Left kidney (tissue), 8 donors: ENCODE measurements at places on chromosomes 4 and X. TPM values are rescaled to one million over a fixed set of nuclear protein-coding genes. Genes with fewer than 3 reads are reported as not detected.

DNA sequence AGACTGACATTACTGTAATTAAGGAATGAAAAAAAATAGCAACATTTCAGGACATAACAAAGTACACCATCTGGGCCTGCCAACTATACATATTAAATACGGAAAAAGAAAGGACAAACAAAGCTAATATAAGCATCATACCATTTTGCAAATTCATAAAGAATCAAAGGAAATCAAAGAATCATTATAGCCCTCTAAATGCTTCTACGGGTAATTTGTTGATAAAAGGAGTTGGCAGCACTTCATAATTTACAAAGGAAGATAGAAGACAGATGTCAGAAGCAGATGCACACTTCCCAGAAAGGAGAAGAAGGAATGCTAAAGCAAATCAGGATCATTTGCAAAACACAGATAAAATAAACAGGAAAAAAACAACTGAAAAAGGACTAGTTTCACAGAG lies 1757.3 kb downstream of the PCDH7 start:
- no peak for DNase-seq

GRCh38 chrX:5314148-5314547 lies 914.5 kb downstream of the NLGN4X start:
- DNase-seq = no peak

- DNase-seq = no peak
Observed at GRCh38 chrX:96102997-96103396, 581.6 kb upstream of the DIAPH2 start.

The ARAP2 gene
- 8.7 TPM for polyA plus RNA-seq

DNA sequence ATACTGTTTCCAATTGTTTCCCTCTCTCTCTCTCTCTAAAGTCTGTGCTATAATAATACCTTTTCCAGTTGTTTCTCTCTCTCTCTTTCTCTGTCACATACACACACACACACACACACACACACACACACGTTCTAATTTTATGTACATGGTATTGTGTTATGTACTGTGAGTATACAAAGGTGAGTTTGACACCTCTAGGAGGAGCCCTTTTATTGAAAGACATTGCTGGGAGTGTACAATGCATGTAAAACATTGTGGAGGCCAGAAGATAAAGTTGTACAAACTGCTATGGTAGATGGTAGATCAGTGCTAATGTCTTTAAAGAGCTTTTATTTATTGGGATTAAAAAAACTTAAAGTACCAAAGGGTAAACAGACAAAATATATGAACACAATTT lies 53.6 kb downstream of the BLTP1 start:
- no peak for DNase-seq

DNA sequence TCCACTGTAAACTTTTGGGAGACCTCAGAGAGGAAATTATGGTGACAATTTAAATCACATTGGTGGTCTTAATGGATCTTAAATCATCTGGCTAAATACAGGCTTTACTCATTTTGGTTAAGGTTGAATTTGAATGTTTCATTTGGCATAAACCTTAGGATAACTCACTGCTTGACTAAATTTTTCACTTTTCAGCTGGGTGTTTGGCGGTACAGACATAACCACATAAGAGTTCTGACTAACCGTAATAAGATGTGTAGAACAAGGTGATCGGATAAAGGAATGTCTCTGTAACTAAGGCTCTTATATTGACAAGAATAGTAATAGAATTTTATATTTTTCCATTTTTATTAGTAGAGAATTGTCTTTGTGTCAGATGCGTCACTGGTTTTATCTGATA lies 281.0 kb downstream of the BMPR1B start:
- DNase-seq = no peak

- no peak for DNase-seq
Observed at GRCh38 chrX:74578137-74578536, 36.3 kb downstream of the RLIM start.

DNA sequence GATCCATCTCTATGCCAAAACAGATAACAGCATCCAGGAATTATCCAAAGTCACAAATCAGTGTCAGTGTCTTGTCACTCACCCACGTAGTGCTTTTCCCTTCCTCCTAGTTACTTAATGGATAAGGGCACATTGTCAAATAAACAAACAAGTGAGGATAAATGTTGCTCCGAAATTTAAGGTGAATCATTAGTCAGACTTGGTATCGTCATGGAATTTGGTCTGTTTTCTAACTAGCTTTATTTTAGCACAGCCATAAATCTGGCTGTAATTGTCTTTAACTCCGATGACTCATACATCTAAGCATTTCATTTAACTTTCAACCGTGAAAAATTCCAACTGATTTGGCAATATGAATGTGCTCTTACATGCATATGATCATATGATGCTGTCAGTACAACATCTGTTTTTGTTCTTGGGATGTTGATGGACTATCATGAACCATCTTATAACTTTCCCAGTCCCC lies 83.3 kb downstream of the SNCA start:
- peak; percentile 33 for DNase-seq

The FGF16 gene
- not detected for polyA plus RNA-seq

DNA sequence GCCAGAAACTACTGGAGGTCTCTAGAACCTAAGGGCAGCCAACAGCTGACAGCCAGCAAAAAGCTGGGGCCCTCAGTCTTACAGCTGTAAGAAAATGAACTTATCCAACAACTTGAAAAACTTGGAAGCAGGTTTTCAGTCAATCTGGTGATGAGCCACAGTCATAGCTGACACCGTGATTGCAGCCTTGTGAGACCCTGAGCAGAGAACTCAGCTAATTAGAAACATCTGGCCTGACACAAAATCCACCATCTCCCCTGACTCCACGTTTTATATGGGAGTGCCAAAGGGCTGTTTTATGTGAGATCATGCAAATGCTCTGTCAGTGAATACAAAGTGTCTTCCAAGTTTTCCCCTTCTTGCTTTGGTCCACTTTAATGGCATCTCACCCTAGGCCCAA lies 198.8 kb upstream of the DCAF8L1 start:
- no peak for DNase-seq

DNA sequence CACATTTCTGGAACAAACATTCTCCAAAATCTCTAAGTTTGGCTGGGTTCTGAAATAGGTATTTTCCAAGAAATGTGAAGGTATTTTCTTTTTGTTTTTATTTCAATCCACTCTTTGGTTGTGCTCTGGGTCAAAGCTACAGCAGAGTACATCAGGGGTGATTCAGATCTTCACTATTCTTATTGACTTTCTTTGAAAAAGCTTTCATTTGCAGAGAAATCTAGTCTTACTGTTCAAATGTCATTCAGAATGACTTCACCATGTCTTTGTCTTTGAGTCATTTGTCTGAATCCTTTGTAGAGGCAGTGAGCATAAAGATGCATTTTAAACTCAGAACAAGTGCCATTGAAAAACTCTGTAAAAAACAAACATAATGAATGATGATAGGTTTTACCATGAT lies 547.2 kb upstream of the ADGRL3 start:
- DNase-seq = no peak
